ENCODE measurements at places on chromosomes 5 and 9.

GRCh38 chr9:33813712-33814641, 3.0 kb upstream of the UBE2R2 start:
- peak; percentile 71 for DNase-seq

- peak; percentile 51 for DNase-seq
Measured at GRCh38 chr5:106140101-106140500, 1530.6 kb downstream of the EFNA5 start.

GRCh38 chr9:104068546-104068945, 25.6 kb upstream of the SMC2 start:
- peak; percentile 42 for DNase-seq

- no peak for DNase-seq
Measured at GRCh38 chr5:17005107-17005828, 69.2 kb upstream of the MYO10 start.

- no peak for DNase-seq
Measured at GRCh38 chr5:38317868-38318267, 59.5 kb downstream of the EGFLAM start.

- peak; percentile 93 for DNase-seq
Measured at GRCh38 chr9:112049811-112050516, 125.1 kb downstream of the SUSD1 start.

DNA sequence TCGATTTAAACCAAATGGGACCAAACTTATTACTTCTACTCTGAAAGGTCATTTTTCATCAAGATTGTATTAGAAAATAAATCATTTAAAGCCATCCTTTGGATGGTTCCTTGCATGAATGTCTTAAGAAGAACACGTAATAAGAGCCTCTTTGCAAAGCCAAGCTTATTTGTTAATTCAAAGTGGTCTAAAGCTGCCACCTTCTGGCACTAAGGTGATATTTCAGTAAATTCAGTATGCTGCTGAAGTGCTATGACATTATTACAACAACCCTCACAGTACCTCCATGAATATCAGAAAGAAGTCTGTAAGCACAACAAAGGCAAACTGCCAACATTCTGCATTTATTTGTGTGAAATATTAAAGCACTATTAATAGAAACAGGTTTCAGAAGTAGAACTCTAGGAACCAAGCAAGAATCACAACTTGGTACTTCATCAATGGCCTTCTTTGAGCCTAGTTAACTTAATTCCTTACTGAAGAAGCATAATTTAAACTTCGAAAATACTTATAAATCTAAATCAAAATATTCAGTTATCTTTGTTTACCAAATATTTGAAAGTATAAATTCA, 53.1 kb upstream of the TYRP1 start:
- DNase-seq: peak; percentile 71

- no peak for DNase-seq
Measured at GRCh38 chr5:88675168-88675707, 207.7 kb downstream of the MEF2C start.

- DNase-seq: no peak
Measured at GRCh38 chr9:119559056-119559455, 189.8 kb upstream of the BRINP1 start.

DNA sequence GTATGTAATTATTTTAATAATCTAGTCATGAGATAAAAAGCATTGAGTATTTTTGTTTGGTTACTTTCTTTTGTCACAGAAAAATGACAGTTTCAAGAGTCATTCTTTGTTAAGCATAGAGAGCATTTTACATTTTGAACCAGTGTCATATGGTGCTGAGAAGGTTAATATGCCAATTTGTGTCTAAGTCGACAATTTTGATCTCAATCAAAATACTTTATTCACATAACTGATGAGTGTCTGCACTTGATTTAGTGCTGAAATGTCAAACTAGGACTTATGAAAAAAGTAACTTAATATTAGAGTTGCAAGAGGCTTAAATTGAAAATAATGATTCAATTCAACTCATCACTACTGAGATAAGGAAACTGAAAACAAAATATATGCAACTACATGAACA, 1804.6 kb upstream of the ACO1 start:
- no peak for DNase-seq

GRCh38 chr5:75612901-75613300, 1.6 kb downstream of the ANKDD1B start:
- no peak for DNase-seq

- no peak for DNase-seq
Measured at GRCh38 chr9:118362123-118362522, 657.9 kb downstream of the TLR4 start.

Measured in fibroblast of the aortic adventitia (primary cell).